Neural crest cell (in vitro differentiated cells): ENCODE measurements at places on chromosomes 2 and 18. TPM values are rescaled to one million over a fixed set of nuclear protein-coding genes. Genes with fewer than 3 reads are reported as not detected.
A peak's percentile ranks its signal among the peaks of the same experiment; 100 is the strongest.

GRCh38 chr18:13587937-13588336 is 138.4 kb downstream of the FAM210A start:
- no peak for DNase-seq
- H3K4me3 ChIP-seq: no peak overlapping the region
- H3K36me3 ChIP-seq: no peaks in the 10 kb centered on the region
- H3K27ac ChIP-seq: no peak overlapping the region
- no peaks in the 10 kb centered on the region for H3K27me3 ChIP-seq

- H3K4me1 ChIP-seq: peaks cover 37% of the 10 kb centered on the region
- no peak for DNase-seq
- H3K27me3 ChIP-seq: no peaks in the 10 kb centered on the region
- H3K4me3 ChIP-seq: no peak overlapping the region
- peak overlapping the region; percentile 73 for H3K27ac ChIP-seq
These were observed 32.7 kb downstream of the ZNF516 start for GRCh38 chr18:76462326-76462694.

GRCh38 chr2:42386682-42387081 is 25.7 kb upstream of the COX7A2L start:
- no peaks in the 10 kb centered on the region for H3K27me3 ChIP-seq
- no peak for DNase-seq

DNA sequence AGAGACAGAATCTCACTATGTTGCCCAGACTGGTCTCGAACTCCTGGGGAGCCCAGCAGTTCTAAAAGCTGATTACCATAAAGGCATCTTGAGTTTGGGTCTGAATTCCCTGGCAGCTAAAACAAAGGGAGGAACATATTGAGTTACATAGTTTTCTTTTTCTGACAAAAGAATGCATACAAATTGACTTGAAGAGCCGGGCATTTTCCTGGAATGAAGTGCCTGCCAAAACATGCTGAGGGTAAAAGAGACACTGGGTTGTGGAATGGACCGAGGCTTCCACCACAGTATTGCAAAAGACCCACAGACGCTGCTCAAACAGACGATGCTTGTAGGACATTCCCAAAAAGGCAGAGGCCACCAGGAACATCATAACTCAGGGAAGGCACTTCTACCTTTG is 35.1 kb upstream of the ROCK2 start:
- H3K4me3 ChIP-seq: no peak overlapping the region
- DNase-seq: no peak
- H3K27ac ChIP-seq: peak overlapping the region; percentile 57
- no peaks in the 10 kb centered on the region for H3K27me3 ChIP-seq
- H3K36me3 ChIP-seq: no peaks in the 10 kb centered on the region

DNA sequence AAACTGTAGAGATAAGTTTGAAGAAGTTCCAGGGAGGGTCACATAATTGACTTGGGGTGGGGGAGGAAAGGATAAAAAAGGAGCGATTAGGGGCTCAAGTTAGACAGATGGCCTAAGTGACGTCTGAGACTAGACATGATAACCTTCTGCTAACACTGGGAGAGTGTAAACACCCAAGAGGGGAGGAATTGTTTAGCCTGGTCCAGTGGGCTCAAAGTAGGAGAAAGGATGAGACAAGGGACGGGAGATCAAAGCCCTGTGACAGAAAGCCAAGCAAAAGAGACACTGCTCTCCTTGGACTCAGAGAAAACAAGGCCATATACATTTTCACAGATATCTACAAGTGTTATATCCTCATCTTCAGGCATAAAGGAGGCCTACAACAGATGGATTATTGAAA is 45.5 kb upstream of the IHH start:
- peaks cover 15% of the 10 kb centered on the region for H3K4me1 ChIP-seq
- H3K27ac ChIP-seq: no peak overlapping the region
- H3K27me3 ChIP-seq: no peaks in the 10 kb centered on the region
- no peak overlapping the region for H3K4me3 ChIP-seq
- no peaks in the 10 kb centered on the region for H3K36me3 ChIP-seq
- DNase-seq: no peak

GRCh38 chr2:195051401-195051800 is 605.6 kb upstream of the SLC39A10 start:
- no peak overlapping the region for H3K27ac ChIP-seq
- no peak overlapping the region for H3K4me3 ChIP-seq
- no peaks in the 10 kb centered on the region for H3K36me3 ChIP-seq

PRSS56 gene
- total RNA-seq: 52.4 and 54.2 TPM in 2 replicates

GRCh38 chr2:84441036-84441435 is 18.0 kb downstream of the SUCLG1 start:
- peaks cover 9% of the 10 kb centered on the region for H3K4me1 ChIP-seq
- H3K27me3 ChIP-seq: no peaks in the 10 kb centered on the region
- DNase-seq: no peak
- H3K36me3 ChIP-seq: peaks cover 37% of the 10 kb centered on the region
- no peak overlapping the region for H3K4me3 ChIP-seq
- H3K27ac ChIP-seq: no peak overlapping the region

- H3K4me1 ChIP-seq: no peaks in the 10 kb centered on the region
- no peak overlapping the region for H3K27ac ChIP-seq
- no peaks in the 10 kb centered on the region for H3K27me3 ChIP-seq
- peaks cover 4% of the 10 kb centered on the region for H3K36me3 ChIP-seq
These were observed 757.7 kb upstream of the ID2 start for GRCh38 chr2:7924023-7924762.

DNA sequence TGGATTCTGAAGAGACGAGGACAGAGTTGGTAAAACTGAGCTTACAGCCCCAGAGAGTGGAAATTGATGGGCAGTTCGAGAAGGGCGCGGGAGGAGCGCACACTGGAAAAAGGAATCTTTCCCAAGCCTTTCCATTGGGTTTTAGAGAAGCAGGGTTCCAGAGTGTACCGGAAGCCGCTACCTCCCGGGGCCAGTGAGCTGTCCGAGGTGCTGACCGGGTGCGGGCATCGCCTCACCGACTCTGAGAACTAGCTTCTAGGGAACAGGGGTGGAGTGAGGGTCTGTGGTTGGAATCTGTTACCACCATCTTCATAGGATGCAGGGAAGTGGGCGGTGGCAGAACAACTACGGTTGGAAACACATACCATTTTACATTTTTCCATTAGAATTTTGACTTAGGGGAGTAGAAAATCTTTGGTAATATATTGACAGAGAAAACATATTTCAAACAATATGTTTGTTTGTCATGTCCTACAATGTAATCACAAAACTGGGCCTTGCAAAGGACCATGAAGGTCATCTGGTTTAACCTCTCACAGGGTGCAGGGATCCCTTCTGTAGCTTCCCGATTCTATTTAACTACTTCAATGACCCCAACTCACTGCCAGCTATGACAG is 724 bp downstream of the NMS start:
- no peaks in the 10 kb centered on the region for H3K36me3 ChIP-seq
- H3K27me3 ChIP-seq: peaks cover 70% of the 10 kb centered on the region
- H3K4me1 ChIP-seq: no peaks in the 10 kb centered on the region
- DNase-seq: peak; percentile 78
- no peak overlapping the region for H3K27ac ChIP-seq
- no peak overlapping the region for H3K4me3 ChIP-seq

- H3K36me3 ChIP-seq: no peaks in the 10 kb centered on the region
- no peak overlapping the region for H3K4me3 ChIP-seq
- no peak overlapping the region for H3K27ac ChIP-seq
- H3K4me1 ChIP-seq: peaks cover 4% of the 10 kb centered on the region
- peaks cover 24% of the 10 kb centered on the region for H3K27me3 ChIP-seq
These were observed 231.7 kb downstream of the MTX2 start for GRCh38 chr2:176500901-176501300.

GRCh38 chr2:203741566-203741965 is 35.1 kb downstream of the CD28 start:
- H3K4me1 ChIP-seq: peaks cover 6% of the 10 kb centered on the region
- peak overlapping the region; percentile 36 for H3K27ac ChIP-seq
- no peak overlapping the region for H3K4me3 ChIP-seq
- H3K36me3 ChIP-seq: no peaks in the 10 kb centered on the region
- no peaks in the 10 kb centered on the region for H3K27me3 ChIP-seq
- no peak for DNase-seq

DNA sequence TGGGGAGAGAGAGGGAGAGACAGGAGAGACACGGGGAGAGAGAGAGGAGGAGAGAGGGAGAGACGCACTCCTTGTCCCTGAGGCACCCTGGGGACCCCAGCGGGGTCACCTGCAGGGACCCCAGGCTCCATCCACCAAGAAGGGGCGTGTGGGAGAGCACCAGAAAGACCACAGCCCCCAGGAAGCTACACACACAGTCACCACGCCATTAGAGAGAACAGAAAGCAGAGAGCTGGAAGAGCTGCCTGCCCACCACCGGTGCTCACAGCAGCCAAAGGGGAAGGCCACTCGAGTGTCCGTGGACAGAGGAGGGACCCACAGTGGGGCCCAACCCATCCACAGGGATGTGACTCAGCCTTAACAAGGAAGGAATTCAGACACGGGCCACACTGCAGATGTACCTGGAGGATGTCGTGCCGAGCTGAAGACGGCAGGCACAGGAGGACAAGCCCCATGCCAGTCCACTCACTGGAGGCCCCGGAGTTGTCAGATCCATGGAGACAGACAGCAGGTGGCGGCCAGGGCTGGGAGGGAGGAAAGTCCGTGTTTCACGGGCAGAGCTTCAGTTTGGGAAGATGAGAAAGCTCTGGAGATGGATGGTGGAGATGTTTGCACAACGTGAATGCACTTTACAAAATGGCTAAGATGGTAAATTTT is 11.5 kb upstream of the NFATC1 start:
- no peak overlapping the region for H3K4me3 ChIP-seq
- DNase-seq: no peak
- peaks cover 4% of the 10 kb centered on the region for H3K4me1 ChIP-seq
- no peaks in the 10 kb centered on the region for H3K36me3 ChIP-seq
- no peak overlapping the region for H3K27ac ChIP-seq

- H3K36me3 ChIP-seq: peaks cover 3% of the 10 kb centered on the region
- no peak overlapping the region for H3K27ac ChIP-seq
- no peaks in the 10 kb centered on the region for H3K27me3 ChIP-seq
- peaks cover 47% of the 10 kb centered on the region for H3K4me1 ChIP-seq
- DNase-seq: no peak
These were observed 339.4 kb downstream of the DCC start for GRCh38 chr18:52679354-52679753.

DNA sequence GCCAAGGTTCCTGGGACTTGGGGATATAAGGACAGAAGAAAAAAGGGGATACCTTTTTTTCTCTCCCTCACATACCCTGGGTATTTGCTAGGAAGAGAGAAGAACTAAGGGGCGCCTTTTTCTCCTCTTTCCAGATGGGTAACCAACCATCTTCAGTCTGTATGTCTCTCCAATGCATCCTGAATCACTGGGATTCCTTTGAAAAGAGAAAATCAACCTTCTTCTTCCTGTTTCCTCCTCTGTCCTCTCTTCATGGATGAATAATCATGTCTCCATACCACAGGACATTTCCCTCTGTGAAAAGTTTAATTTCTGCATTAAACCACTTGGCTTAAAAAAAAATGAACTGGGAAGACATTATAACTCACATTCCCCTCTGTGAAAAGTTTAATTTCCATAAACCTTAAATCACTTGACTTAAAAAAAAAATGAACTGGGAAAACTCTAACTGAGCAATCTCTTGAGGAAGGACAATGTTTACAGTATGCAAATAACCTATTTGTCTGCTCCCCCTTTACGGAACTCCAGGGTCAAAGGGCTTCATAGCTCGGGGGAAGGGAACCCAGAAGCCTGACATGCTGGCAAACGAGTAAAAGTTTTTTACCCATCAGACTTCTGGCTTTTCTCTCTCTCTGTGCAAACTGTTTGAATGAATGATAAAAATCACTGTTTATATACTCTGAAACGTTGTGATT is 56.7 kb upstream of the FAM98A start:
- H3K4me1 ChIP-seq: no peaks in the 10 kb centered on the region
- no peak overlapping the region for H3K27ac ChIP-seq
- peaks cover 3% of the 10 kb centered on the region for H3K36me3 ChIP-seq
- H3K27me3 ChIP-seq: no peaks in the 10 kb centered on the region
- DNase-seq: no peak

- no peak for DNase-seq
- H3K4me3 ChIP-seq: no peak overlapping the region
- peaks cover 4% of the 10 kb centered on the region for H3K4me1 ChIP-seq
These were observed 27.0 kb downstream of the TMEM182 start for GRCh38 chr2:102788885-102789260.

LIMS4 gene
- total RNA-seq: 0.32 and 0.75 TPM in 2 replicates

DNA sequence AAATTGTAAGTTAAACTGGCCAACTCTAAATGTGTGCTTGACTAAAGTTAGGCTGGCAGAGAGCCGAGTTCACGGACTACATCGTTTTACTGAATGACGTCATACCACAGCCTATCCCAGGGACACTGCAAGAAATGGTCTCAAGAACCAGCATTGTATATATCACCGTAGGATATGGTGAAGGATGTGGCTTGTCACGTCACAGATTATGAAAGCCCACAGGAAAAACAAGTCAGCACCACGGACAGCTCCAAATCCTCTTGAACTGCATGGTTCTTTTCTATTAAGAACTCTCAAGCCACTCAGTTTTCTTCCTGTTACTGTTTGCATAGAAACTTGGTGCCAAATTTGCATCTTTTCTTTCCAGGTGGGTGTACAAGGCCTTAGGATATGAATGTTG is 85.1 kb upstream of the ACAA2 start:
- no peak overlapping the region for H3K27ac ChIP-seq
- H3K4me1 ChIP-seq: no peaks in the 10 kb centered on the region
- no peaks in the 10 kb centered on the region for H3K36me3 ChIP-seq
- H3K27me3 ChIP-seq: peaks cover 15% of the 10 kb centered on the region

DNA sequence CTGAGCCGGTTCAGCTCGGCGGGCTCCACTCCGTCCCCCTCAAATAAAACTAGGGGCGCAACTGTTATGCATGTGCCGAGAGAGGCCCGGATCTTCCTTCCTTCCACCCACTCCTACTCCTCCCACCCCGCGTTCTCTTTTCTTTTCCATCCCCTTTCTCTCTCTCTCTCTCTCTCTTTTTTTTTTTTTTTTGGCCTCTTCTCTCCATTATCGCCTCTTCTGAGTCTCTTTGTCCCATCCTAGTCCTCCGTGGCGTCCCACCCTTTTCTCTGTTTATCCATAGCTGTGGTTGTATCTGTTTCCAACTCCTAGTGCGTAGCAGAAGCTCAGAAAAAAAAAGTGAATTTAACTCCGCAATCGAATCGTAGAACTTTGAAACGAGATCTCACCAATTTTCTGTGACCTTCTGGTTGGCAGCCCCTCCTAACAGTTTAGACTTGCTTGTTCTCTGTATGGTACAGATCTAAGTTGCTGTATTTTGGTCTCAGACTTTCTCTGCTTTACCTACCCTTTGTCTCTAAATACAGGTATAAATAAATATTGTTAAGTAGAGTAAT is 3.6 kb downstream of the RAX start:
- peaks cover 16% of the 10 kb centered on the region for H3K4me1 ChIP-seq
- H3K4me3 ChIP-seq: peak overlapping the region; percentile 74
- H3K27me3 ChIP-seq: peaks cover 90% of the 10 kb centered on the region
- no peaks in the 10 kb centered on the region for H3K36me3 ChIP-seq
- H3K27ac ChIP-seq: no peak overlapping the region
- DNase-seq: no peak

GRCh38 chr2:224173210-224173609 is 134.1 kb upstream of the SERPINE2 start:
- no peaks in the 10 kb centered on the region for H3K27me3 ChIP-seq
- no peak for DNase-seq
- H3K4me3 ChIP-seq: no peak overlapping the region
- H3K27ac ChIP-seq: no peak overlapping the region
- no peaks in the 10 kb centered on the region for H3K36me3 ChIP-seq
